CD4-positive, alpha-beta T cell treated with Interleukin-17A for 1 hour (primary cell): ENCODE measurements at places on chromosomes 7 and 10.
A peak's percentile ranks its signal among the peaks of the same experiment; 100 is the strongest.

DNA sequence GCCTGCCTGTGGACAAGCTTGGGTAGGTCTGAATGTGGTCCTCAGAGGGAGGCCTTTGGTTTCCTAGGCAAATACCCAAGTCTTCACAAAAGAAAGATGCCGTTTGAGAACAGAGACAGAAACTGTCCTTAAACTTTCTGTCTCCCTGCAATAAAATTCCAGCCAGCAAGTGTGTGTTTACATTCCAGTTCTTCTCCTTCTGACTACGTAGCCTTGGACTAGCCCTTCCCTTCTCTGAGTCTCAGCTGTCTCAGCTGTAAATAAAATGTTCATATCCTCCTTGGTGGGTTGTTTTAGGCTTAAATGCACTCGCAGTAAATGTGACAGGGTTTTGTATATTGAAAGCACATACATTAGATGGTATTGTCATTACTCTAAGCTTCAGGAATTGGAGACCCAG, 561.2 kb upstream of the MKI67 start:
- DNase-seq, result no peak

- DNase-seq, result no peak
Measured at GRCh38 chr10:12357525-12358151, 8.3 kb downstream of the CAMK1D start.

DNA sequence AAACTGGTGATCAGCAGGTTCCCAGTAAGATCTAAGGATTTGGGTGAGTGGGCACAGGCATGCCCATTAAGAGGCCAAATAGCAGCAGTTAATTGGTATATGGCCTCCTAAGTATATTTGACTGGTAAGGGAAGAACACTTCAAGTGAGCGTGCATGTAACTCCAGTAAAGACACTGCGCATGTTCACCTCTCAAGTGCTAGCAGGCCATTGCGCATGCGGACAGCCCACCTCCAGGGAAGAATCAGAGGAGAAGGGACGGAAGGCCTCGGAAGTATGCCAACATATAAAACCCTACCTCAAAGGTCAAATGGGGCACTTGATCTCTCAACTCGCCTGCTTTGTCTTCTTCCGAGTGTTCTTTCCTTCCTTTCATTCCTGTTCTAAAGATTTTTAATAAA, 118.0 kb downstream of the ARL5B start:
- DNase-seq, result no peak

DNA sequence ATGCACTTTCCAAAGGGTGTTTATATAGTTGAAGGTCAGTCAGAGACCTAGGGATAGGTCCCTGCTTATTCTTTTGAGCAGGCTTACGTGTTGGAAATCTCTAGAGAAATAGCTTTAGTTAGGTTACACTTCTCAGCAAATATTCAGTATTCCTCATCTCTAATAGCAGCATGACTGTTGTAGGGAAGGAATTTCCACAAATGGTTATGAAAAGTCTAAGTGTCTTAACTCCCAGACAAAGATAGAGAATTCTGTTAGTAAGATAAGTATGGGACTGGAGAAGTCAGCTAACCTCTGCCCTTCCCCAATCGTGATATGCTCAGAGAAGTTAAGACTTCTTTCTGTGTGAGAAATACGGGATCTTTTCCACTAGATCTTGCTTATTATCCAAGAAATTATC, 16.5 kb downstream of the SGPL1 start:
- no peak for DNase-seq

DNA sequence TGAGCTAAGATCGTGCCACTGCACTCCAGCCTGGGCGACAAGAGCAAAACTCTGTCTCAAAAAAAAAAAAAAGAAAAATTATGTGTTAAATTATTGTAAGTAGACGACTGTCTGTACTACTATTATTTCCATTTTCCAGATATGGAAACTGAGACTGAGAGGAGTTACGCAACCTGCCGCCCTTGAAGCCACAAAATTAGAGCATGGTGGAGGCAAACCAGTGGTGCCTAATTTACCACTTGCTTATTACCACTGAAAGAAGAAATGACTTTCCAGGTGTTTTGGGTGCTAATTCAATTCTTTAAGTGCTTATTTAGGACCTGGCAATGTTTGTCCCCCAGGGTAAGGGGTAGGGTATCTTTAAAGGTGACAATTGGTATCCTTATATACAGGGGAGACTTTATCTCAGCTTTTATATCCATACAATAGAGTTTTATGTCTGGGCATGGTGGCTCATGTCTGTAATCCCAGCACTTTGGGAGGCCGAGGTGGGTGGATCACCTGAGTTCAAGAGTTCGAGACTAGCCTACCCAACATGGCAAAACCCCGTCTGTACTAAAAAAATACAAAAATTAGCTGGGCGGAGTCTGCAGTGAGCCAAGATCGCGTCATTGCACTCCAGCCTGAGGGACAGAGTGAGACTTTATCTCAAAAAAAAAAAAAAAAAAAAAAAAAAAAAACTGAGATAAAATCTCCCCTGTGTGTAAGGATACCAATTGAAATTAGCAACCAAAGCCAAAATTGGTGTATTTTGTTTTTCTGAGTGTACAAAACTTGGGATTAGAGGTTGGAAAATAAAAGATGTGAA, 16.6 kb upstream of the CAMK1D start:
- no peak for DNase-seq

DNA sequence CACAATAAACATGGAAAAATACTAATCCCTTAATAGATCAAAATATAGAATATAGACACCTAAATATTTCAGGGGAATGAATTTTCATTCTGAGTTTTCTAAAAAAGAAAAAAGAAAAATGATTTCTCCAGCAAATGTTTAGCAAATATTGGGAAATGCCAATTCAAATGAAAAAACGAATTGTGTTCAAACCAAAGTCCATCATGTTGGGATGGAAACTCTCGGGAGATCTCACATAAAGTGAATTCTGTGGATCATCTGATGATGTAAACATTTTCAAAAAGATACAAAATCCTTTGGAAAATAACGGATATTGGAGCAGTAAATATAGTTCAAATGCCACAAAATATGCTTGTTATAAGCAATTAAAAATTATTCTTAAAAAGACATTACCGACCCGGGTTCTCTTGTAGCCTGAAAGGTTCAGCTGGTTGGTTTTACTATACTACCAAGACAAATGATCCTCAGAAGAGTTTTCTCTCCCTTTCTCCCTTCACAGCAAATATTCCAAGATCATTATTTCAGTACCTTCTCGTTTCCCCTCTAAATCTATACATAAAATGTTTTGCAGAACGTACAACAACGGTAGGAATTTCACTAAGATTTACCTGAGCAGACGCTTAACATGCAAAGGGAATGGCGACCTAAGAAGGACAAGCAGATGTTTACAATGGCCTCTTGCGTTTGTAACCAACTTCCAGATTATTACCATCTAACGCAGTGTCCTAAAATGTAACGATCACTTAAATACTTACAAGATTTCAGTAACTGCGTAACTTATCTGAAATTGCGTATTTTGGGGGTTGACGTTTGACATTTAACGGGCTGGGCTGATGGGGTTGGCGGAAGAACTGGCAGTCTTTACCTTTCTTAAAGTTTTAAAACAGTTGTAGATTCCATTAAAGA, 2.5 kb downstream of the HOXA13 start:
- no peak for DNase-seq

DNA sequence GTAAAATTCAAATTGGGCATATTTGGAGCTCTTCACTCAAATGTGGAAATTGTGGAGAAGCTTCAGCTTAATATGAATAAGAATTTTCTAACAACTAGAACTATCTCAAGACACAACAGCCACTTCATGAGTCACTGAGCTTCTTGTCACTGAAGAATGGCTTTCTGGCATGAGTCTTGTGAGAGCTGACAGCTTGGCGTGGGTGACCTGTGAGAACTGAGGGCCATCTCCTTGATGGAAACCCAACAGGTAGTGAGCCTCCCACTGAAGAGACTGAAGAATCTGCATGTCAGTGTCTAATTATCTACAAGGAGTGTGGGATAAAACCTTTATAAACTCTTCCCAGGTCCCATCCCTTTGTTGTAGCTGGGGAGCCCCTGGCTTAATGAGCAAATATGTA, 66.0 kb downstream of the CLEC2L start:
- DNase-seq, result no peak

DNA sequence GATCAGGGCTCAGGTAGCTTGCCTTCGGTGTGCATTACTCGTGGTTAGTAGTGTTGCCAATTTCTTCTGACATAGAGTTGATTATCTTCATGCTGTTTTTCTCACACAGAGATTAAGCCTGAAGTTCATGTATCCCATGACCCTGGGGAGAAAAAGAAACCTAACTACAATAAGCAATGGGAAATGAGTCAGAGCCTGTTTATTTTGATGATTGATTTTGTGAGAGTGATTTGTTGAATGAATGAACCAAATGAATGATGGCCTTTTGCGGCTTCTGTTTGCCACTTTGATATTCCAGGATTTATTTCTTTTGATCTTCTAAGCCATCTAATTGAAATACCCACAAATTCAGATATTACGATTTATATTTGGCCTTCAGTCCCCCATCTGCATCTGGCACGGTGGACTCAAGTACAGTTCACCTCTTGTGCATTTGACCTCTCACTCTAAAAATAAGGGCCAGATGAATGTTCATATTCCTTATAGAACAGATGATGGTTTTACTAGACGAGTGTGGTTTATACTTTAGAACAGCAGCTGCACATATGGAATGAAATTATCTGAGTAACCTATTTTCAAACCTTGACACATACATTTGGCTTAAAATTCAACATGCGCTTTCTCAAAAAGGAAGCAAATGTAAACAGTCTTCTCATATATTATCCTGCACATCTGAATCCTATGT, 110.7 kb downstream of the PLCE1 start:
- DNase-seq, result no peak

- DNase-seq, result no peak
Measured at GRCh38 chr7:25952261-25953057, 199.5 kb upstream of the NFE2L3 start.

DNA sequence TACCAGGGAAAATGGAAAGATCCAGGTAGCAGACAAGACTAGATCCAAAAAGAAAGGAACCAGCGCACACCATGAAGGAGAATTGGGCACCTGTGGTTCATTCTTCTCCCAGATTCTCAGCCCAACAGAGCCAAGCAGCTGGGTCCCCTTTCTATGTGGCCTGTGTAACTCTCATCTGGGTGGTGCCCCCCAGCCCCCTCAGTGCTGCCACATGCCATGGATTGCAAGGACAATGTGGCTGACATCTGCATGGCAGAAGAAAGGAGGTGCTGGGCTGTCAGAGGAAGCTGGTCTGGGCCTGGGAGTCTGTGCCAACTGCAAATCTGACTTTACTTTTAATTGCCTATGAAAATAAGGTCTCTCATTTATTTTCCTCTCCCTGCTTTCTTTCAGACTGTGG, 21.4 kb downstream of the PRSS2 start:
- peak; percentile 16 for DNase-seq

GRCh38 chr7:18753972-18754610, 258.5 kb downstream of the HDAC9 start:
- no peak for DNase-seq

DNA sequence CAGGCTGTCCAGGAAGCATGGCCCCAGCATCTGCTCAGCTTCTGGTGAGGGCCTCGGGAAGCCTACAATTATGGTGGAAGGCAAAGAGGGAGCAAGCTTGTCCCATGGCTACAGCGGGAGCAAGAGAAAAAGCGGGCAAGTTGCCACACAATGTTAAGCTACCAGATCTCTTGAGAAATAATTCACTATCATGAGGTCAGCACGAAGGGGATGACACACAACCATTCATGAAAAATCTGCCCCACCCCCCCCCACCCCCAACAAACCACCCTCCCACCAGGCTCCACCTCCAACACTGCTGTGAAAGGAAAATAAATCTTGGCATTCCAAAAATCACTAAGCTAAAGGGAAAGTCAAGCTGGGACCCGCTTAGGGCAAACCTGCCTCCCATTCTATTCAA, 545.8 kb upstream of the NRP1 start:
- DNase-seq, result no peak

- peak; percentile 35 for DNase-seq
Measured at GRCh38 chr10:13795653-13796555, 209.1 kb downstream of the PRPF18 start.

DNA sequence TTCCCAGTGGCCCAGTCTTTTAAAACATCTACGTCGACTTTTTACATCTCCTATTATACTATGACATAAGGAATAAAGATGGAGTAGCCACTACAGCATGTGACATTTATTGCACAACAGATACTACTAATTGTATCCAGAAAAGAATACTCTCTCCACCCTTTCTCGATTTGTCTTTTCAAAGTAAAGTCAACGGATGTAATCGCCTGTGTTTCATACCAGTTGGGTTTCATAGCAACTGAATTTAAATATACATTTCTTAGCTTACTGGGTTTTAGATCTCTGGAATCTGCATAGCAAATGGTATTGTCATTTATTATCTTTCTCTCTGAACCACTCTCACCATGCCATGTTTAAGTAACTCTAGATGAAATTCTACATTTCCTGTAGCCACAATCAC, 86.4 kb upstream of the TRIL start:
- DNase-seq, result no peak

GRCh38 chr7:116242178-116242577, 31.8 kb downstream of the TES start:
- DNase-seq, result no peak

DNA sequence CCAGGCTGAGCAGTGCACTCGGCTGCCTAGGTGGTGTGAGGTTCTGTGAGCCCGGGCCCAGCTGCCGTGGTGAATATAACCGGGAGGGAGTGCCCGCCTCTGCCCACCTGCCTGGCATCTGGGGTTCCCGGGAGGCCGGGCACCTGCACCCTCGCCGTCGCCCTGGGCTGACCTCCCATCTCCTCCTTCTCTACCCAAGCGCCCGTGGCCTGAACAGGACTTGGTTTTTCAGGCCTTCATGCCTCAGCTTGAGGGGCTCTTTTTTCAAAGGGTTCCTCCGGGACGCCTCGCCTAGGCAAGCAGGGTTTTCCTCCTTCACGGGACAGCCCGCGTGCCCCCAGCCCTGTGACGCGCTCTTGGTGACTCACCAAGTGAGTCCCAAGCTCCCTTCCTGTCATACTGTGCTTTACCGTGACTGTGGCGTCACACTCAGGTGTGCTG, 9.9 kb downstream of the INPP5A start:
- DNase-seq, result no peak

DNA sequence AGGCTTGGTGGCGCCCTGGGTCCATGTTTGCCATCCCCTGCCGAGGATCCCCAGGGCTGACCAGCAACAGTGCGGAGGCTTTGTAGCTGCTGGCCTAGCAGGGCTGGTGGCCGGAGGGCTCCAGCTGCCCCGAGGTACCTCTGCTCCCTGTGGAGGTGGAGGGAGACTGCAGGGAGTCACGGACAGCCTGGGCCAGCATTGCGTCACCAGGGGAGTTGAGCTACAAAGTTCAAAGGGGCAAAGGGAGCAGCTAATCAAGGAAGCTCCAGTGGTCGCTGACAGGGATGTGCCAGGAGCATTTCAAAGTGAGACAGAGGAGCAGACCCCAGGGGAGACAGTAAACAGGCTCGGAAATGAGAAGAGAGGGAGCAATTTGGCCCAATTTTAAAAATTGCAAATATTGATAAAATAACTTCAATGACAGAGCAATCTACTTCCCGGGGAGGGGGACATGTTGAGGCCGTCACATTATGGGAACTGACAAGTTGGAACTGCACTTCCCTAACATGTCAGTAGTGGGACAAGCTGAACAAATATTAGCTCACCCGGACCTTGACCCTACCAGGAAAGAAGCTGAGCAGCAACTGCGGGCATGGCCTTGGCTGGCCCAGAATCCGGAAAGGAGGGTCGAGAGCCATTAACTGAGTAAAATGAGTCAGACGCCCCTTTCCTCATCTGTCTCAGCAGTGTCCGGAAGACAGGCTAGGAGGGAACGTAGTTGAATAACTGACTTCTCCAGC, 39.4 kb downstream of the BTBD16 start:
- DNase-seq, result no peak
